Stimulated activated CD4-positive, alpha-beta T cell treated with anti-CD3 and anti-CD28 coated beads, Interleukin-4, amount 100 ng/mL, for 4 hours (primary cell): ENCODE measurements at places on chromosomes 5 and 9.

DNA sequence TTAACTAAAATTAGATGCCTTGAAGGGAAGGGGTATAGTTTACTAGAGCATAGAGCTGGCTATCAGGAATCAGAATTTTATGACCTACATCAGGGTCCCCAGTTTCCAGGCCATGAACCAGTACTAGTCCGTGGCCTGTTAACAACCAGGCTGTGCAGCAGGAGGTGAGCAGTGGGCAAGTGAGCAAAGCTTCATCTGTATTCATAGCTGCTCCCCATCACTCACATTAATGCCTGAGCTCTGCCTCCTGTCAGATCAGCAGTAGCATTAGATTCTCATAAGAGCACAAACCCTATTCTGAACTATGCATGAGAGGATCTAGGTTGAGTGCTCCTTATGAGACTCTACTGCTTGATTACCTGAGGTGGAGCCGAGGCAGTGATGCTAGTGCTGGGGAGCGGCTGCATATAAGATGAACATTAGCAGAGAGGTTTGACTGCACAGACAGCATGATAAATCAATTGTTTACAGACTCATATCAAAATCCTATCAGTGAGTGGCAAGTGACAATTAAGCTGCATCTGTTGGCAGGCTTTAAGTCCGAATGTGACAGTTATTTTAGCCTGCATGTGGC, 44.6 kb downstream of the TAF11L14 start:
- DNase-seq: no peak

DNA sequence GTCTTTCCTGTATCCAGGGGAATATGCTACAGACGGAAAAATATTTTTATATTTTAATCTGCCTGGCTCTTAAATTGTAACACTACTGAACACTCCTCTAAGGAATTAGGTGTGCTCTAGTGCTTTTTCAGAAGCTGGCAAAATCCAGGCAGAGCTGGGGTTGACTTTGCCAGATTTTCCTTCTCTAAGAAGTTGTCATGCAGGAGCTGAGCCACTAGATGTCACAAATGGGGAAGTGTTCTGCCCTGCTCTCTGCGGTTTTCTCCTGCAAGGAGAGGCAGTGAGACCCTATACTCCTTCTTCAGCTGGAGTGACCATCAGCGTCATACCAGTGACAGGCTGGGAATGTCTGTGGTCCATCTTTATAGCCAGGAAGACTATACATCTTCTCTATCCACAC, 112.5 kb downstream of the HAPLN1 start:
- DNase-seq: no peak

GRCh38 chr5:39175273-39175955, 43.9 kb downstream of the FYB1 start:
- no peak for DNase-seq

DNA sequence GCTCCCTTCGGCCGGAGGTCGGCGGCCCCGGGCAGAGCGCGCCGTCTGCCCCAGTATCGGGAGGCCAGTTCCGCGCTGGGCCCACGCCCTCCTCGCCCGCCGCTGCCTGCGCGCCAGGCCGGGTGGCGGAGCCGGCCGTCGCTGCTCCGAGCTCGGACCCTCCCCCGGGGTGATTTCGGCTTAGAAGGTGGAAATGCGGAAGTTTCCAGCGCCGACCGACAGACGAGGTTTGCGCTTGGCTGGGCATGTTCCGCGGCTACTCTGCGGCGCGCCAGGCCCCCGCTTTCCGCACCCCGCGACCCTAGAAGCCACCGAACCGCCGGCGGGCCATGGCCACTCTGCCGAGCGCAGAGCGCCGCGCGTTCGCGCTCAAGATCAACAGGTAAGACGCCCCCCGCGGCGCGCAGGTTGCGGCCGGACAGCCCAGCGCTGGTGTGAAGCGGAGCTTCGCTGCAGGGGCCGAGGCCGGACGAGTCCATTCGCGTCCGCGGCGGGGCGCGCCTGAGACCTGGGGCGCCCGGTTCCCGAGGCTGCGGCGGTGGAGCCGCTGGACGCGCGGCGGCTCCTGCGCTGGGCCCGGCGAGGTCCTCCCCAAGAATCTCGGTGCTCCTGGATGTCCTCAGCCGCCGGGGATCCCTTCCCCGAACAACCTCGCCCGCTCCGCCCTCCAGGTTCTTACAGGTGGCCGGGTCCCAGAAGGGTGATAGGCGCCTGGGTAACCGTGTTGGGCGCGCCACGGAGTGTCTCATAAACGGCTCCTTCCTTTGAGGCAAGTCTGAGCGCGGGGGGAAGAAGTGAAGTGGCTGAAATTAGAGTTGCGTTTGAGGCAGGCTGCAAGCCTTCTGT, at the start of gene DOCK8:
TSS of gene DOCK8 (plus strand) at position 218 of the 846 bp plus-strand sequence. CDS start at position 330, 112 bp downstream.
- DNase-seq: peak; percentile 46

DNA sequence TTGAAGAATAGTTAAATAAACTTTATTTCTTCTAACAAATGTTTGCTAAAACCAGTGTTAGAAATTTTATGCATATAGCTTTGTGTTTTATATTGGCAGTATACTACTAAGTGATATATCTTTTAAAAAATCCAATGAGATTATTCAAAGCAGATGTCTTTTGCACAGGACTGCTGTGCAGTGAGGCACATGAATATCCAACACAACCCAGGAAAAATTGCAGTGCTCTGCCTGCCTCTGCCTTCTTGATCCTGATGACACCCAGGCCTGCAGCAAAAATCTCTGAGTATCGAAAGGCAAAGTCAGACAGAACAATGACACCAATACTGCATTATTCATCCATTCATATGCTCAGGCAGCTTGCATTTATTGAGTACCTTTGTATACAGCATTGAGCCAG, 1076.5 kb upstream of the ARRDC3 start:
- DNase-seq: no peak

- no peak for DNase-seq
These were observed 1968.2 kb upstream of the NUDT12 start for GRCh38 chr5:105530716-105531261.

- no peak for DNase-seq
These were observed 88.5 kb upstream of the SLC25A48 start for GRCh38 chr5:135745897-135746500.

GRCh38 chr5:173281910-173282309, 46.3 kb downstream of the STC2 start:
- DNase-seq: no peak

DNA sequence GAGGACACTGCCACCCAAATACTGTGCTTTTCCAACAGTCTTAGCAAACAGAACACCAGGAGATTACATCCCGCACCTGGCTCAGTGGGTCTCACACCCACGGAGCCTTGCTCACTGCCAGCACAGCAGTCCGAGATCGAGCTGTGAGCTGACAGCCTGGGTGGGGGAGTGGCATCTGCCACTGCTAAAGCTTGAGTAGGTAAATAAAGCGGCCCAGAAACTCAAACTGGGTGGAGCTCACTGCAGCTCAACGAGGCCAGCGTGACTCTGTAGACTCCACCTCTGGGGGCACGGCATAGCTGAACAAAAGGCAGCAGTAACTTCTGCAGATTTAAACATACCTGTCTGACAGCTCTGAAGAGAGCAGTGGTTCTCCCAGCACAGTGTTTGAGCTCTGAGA, 28.8 kb downstream of the EPB41L4A start:
- DNase-seq: no peak

DNA sequence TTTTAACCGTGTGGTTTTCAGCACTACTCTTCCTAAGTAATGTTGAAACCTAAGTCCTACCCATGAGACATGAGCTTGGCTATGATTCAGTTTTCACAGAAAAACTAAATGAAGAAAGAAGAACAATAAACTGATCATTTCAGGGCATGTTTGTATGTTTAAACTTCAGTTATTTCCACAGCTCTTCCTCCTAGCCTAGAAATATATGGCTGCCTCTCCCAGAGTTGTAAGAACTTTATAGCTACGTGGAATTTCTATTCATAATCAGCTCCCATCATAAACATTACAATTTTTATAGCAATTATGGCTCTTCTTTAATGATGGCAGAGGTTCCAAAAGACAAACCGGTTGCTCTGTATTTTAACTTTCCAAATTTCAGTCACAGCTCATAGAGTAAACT, 314.7 kb upstream of the ADAMTSL1 start:
- no peak for DNase-seq

DNA sequence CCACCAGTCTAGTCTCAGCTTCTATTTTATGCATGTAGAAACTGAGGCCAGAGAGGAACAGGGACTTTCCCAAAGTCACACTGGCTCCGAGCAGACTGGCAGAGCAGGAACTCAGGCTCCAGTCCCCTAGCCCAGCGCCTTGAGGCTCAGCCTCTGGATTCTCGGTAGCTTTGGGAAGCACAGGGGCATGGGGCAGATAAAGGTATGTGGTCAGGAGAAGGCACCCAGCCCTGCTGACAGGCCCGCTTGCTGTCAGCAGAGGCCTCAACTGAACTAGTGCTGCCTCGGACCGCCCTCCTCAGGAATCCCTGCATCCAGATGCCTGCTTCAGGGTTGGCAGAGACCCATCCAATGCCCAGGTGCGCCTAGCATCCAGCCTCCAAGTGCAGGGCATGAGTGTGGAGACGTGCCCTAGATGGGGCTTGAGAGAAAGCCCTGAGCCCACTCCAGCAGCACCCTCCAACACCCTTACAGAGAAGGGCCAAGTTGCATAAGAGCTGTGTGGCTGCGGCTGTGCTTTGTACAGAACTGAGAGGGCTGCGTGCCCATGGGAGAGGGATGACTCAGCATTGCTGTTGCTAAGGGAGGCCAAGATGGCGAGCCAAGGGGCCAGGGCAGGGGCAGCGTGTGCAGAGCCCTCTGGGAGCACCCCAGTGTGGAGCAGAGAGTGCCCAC, 168.6 kb downstream of the MACROH2A1 start:
- DNase-seq: no peak

GRCh38 chr9:107216329-107216728, 66.8 kb upstream of the RAD23B start:
- no peak for DNase-seq

GRCh38 chr5:116824751-116825438, 250.3 kb upstream of the SEMA6A start:
- no peak for DNase-seq

- DNase-seq: no peak
These were observed 92.7 kb downstream of the KIF4B start for GRCh38 chr5:155106221-155106620.

DNA sequence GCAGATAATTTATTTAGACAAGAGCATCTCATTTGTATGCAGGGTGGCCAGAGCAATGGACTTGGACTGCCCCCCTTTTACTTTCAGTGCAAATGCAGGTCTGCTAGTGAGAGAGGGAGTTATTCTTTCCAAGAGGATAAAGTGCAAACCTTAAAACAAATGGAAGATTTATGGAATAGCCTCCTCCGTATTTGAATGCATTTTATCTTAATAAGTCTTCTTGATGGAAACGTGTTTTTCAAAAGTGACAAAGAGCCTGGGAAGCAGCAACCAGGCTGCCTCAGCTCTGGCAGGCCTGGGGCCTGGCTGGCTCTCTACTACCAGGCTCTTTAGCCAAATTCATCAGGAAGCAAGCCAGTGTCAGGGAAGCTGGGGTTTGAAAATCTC, 6.8 kb downstream of the NR2F1 start:
- DNase-seq: no peak

DNA sequence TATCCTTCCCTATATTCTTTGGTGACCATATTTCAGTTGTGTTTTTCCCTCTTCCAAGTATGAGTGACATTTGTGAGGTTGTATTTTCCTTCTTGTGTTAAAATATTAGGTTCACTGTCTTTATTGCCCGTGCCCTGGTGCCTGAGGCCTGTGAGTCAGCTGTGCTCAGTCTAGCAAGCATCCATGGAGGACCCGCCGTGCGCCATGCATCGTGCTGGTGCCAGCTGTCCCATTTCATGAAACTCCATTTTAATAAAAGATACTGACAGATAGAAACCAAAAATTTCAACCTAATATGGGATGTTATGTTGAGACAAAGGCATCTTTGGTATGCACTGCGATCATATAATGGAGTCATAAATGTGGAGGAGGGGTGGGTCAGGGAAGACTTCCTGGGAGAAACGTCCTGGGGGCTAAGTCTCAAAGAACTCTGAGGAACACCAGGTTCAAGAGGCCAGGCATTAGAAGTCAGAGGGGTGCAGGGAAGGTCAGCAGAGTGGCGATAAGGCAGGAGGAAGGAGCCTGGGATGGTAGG, 34.0 kb upstream of the FGF1 start:
- no peak for DNase-seq

GRCh38 chr9:34097865-34098264, 28.6 kb downstream of the DCAF12 start:
- no peak for DNase-seq

DNA sequence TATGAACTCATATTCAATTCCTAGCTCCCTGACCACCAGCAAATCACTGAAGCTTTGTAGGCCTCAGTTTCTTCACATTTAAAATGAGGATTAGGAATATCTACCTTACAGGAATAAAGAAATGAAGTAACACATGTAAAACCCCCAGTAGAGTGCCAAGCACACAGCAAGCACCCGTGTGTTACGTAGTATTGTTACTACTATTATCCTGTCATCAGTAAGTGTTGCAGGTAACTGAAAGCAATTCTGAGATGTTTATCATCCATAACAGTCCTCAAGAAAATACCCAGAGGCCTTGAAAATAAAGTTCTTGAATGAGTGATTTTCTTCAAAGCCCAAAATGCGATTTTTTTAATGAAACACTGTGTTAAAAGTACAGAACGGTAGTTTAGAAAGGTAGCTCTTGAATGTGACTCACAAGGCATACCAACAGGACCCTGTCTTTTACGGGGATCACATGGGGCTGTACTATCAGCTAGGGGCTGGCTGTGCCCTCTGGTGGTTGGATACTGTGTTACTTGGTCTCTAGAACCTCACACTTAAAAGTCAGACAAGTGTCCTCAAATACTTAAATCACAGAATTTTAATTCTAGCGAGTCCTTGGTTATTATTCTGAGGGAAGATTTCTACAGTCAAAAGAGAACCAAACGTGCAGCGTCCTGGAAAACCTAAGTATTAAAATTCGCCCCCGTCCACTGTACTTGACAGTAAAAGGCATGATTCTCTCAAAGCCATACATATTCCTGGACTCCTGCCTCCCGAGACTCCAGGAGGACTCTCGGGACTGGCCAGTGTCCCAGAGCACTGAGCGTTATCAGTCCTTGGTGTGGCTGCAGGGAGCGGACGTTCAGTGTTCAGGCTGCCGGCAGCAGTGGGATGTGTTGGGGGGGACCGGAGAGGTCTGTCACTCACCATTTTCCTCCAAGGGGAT, 725 bp downstream of the NDUFB6 start:
- DNase-seq: peak; percentile 58

GRCh38 chr5:158676642-158677469, 422.9 kb downstream of the EBF1 start:
- DNase-seq: no peak

DNA sequence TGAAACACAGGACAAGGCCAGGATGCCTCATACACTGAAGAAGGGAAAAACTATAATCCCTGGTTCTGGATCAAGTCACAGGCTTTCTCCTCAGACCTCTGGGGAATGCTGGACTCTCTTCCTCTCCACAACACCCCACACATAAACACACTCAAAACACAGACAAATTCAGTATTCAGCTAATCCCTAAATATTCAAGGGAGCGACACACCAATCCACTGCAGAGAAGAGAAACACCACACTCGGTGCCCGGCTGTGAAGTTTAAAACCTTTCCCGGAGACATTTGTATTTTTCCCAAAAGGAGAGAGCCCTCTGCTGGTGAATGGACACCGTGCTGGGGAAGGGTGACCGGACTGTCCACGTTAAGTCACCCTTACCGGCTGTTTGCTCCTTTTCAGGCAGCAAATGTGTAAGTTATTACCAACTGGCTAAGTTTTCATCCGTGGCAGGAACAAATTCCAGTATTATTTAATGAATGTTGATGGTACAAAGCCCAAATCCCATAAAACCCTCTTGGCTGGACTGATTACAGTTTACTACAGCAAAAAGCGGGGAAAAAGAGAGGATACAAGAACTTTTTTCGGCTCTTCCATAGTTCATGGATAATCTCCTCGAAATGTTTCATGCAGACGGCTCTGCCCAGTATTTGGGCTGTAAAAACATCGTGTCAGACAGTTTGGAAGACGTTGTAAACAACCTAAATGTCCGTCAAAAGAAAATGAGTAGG, 130.9 kb upstream of the SLC30A5 start:
- no peak for DNase-seq
